Stimulated activated CD4-positive, alpha-beta T cell treated with anti-CD3 and anti-CD28 coated beads, Interleukin-4, amount 100 ng/mL, for 24 hours (primary cell): ENCODE measurements at places on chromosomes 4 and X.

- DNase-seq: no peak
Observed at GRCh38 chr4:71882113-71882841, 98.4 kb upstream of the GC start.

- no peak for DNase-seq
Observed at GRCh38 chr4:17523662-17524061, 8.7 kb downstream of the CLRN2 start.

DNA sequence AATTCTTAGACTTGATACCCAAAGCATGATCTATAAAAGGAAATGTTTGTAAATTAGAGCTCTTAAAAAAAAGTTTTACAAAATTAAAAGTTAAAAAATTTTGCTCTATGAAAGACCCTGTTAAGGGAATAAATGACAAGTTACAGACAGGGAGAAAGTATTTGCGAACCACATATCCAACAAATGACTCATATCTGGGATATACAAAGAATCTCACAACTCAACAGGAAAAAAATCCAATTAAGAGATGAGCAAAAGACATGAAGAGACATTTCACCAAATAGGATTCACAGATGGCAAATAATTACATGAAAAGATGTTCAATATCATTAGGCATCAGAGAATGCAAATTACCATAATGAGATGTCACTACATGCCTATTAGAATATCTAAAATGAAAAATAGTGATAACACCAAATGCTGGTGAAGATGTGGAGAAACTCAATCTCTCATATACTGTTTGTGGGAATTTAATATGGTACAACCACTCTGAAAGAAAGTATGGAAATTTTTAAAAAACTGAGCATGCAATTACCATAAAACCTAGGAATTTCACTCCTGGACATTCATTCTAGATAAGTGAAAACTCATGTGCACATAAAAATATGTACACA, 100.8 kb upstream of the EOLA2 start:
- no peak for DNase-seq

DNA sequence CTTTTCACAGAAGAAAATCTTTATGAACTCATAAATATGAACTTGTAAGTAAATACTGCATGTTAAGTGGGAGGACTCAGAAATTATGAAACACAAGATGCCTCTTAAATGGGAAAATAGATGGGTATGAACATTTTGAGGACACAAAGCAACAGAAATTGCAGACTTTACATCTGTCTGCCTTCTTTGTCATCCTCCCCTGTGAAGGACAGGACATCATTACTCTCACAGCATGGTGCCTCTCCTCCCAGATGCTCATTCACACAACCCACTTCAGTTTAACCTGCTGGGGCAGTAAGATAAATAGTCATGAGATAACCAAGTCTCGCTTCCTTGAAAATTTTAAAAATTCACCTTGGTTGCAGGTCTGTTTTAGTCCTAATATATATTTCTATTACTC, 144.5 kb downstream of the APBB2 start:
- DNase-seq: no peak

GRCh38 chr4:101025755-101026154, 321.6 kb downstream of the PPP3CA start:
- DNase-seq: no peak

DNA sequence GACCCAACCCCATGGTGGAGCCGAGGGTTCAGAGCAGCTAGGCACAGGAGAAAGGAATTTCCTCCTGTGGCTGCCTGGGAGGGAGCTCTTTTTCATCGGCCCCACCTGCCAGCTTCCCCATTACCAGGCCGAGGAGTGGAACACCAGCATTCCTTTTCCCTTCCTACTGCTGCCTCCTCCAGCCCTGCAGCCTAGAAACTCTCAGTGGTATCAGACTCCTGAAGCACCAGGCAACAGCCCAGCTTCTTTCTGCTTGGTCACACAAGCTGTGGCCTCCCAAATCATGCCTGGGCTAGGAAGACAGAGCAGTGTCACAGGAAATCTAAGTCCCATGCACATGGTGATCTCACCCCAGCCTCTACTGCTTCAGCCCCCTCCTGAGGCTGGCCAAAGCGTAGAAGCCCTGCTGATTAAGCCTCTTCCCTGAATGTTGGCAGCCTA, 30.1 kb downstream of the RTL5 start:
- DNase-seq: no peak

DNA sequence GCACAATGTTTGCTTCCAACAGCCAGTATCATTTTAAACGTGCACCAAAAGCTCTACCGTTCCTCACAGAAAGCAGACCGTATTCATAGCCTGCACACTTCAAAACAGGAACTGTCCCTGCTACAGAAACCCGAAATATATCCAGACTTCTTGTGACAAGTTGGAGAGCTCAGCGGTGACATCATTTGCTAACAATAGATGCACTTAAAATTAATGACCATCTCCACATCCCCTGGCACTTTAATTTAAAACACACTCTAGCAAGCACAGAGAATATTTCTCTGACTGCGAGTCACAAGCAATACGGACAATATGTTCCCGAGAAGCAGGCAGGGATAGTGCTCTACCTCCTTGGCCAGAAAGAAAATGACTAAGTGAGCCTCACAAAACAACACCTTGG, 2.5 kb downstream of the NYX start:
- no peak for DNase-seq

- no peak for DNase-seq
Observed at GRCh38 chr4:100948911-100949310, 398.4 kb downstream of the PPP3CA start.

DNA sequence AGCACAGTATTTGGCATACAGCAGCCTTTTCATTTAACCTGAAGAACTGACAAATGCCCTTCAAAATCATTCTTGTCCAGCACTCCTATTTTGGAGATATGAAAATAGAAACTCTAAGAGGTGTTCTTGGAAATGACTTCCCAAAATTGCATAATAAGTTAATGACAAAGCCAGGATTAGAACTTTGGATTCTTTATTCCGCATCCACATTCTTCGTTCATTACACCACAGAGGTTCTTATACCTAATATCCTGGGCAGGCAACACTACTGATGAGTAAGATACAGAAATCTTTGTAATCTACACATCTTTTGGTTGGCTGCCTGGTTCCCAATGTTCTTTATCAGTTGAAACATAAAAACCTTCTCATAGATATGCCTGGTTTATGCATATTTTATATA, 5.9 kb downstream of the COL25A1 start:
- no peak for DNase-seq

DNA sequence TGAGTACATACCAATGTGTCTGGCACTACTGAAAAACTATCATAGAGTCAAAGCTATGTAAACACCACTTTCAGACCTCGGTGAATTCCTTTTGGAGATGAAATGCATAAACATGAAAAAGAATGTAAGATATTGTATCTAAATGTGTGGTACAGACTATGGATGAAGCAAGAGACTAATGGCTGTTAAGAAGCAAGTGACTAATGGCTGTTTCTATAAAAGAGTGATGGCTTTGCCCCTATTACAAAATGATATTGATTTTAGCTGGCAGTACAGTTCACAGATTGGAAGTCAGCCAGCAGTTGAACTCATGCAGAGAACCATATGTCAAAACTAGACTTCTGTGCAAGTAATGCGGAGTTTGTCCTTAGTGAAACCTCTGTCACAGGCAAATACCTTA, 359.3 kb downstream of the GRXCR1 start:
- DNase-seq: no peak

- DNase-seq: no peak
Observed at GRCh38 chr4:39043058-39043860, 11.1 kb upstream of the TMEM156 start.

DNA sequence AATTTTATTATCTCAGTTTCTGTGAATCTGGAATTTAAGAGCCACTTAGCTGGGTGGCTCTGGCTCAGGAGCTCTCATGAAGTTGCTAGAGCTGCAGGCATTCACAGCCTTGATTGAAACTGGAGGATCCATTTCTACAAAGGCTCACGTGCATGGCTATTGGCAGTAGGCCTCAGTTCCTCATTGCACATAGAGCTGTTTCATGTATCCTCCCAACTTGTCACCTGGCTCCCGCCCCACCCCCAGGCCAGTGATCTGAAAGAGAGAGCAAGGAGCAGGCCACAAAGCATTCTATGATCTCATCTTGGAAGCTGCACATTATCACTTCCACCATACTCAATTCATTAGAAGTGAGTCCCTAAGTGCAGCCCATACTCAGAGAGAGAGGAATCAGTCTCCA, 18.5 kb upstream of the AP1AR start:
- no peak for DNase-seq
